ENCODE measurements at places on chromosomes 6 and 20. TPM values are rescaled to one million over a fixed set of nuclear protein-coding genes. Genes with fewer than 3 reads are reported as not detected.

DNA sequence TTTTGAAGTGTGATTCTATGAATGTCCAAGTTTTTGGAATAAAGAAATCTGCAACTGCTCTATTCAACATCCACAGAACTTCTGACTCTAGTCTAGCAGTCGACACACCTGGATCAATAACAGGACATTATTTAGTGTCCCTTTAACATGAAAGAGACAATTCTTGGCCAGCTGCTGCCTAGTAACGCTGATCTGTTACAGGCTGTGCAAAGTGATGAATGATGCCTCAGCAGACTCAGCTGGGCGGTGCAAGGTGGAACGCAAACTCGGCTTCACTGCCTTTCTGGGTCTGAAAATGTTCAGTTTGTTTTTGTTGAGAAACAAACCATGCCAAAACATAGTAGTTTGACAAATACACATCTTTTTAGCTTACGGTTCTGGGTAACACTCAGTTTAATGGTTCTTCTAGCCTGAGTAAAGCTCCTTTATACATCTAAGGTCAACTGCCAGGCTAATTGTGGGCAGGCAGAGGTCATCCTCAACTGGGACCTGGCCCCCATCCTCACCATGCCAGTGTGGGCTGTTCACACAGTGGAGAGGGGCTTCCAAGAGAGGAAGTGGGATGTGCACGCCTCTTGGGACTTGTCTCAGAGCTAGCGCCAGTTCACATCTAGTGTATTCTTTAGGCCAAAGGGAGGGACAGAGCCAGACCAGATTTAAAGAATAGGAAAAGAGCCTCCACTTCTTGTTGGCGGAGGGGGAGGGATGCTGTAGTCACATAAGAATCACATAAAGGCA lies 879.7 kb downstream of the QKI start:
- H3K4me1 ChIP-seq, result no peaks in the 10 kb centered on the region
- no peaks in the 10 kb centered on the region for H3K36me3 ChIP-seq
- H3K27me3 ChIP-seq, result no peaks in the 10 kb centered on the region
- H3K4me3 ChIP-seq, result no peak overlapping the region
- no peak for DNase-seq

DNA sequence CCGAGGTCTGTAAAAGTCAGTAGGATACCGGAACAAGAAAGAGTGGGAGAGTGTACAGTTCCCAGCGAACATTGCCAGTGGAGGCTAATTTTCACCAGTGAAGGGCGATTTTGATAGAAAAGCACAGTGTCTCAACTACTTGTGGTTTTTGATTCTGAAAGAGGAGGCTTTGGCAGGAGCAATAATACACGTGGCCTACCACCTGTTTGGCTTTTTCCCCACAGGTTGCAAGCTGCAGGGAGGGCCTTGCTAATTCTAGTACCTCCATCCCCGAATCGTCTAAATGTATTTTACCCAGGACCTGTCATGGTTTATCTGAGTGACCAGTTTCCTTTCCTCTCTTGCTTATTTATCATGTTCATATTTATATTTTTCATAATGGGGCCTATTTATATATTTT lies 3.3 kb upstream of the EFCAB8 start:
- peaks cover 40% of the 10 kb centered on the region for H3K36me3 ChIP-seq
- H3K27me3 ChIP-seq, result no peaks in the 10 kb centered on the region
- H3K27ac ChIP-seq, result no peak overlapping the region
- peaks cover 18% of the 10 kb centered on the region for H3K4me1 ChIP-seq

Gene TMEM170B
- 0.82 TPM for total RNA-seq

Gene SPATS1
- total RNA-seq, result not detected

Gene MEP1A
- not detected for total RNA-seq

DNA sequence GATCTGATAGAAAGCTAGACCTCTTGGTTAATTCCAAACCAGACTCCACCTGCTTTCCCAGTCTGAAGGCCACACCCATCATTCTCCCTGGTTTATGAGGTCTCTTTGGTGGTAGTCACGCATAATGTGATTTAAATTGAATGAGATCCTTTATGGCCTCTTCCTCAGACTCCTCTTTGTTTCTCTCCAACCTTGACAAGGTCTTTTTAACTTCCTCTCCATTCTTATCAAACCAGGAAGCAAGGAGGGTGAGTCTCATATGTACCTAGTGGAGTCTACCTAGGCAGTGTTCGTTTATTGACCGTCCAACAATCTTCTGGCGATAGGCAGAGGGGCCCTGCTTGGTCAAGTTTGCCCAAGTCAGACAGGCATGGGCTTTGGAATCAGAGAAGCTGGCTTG lies 184.2 kb upstream of the LAMP5 start:
- DNase-seq, result no peak
- H3K4me1 ChIP-seq, result no peaks in the 10 kb centered on the region
- H3K36me3 ChIP-seq, result no peaks in the 10 kb centered on the region
- H3K27ac ChIP-seq, result no peak overlapping the region
- H3K4me3 ChIP-seq, result no peak overlapping the region

Gene RRAGD
- total RNA-seq, result 8.8 TPM

Gene DUSP15
- not detected for total RNA-seq

DNA sequence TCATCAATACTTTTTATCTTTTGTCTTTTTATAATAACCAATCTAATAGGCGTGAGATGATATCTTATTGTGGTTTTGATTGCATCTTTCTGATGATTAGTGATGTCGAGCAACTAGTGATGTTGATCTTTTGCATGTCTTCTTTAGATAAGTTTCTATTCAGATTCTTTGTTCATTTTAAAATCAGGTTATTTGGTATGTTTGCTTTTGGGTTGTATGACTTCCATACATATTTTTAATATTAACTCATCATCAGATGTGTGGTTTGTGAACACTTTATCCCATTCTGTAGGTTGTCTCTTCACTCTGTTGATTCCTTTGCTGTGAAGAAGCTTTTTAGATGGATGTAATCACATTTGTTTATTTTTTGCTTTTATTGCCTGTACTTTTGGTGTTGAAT lies 295.8 kb downstream of the BCKDHB start:
- no peaks in the 10 kb centered on the region for H3K27me3 ChIP-seq
- no peaks in the 10 kb centered on the region for H3K4me1 ChIP-seq
- no peak overlapping the region for H3K4me3 ChIP-seq
- no peak overlapping the region for H3K27ac ChIP-seq
- DNase-seq, result no peak
- no peaks in the 10 kb centered on the region for H3K36me3 ChIP-seq

GRCh38 chr6:9523462-9523861 lies 891.4 kb downstream of the TFAP2A start:
- DNase-seq, result no peak
- no peaks in the 10 kb centered on the region for H3K4me1 ChIP-seq
- H3K27me3 ChIP-seq, result no peaks in the 10 kb centered on the region
- no peaks in the 10 kb centered on the region for H3K36me3 ChIP-seq
